ENCODE measurements at places on chromosomes 1 and 21.
A peak's percentile ranks its signal among the peaks of the same experiment; 100 is the strongest.

DNA sequence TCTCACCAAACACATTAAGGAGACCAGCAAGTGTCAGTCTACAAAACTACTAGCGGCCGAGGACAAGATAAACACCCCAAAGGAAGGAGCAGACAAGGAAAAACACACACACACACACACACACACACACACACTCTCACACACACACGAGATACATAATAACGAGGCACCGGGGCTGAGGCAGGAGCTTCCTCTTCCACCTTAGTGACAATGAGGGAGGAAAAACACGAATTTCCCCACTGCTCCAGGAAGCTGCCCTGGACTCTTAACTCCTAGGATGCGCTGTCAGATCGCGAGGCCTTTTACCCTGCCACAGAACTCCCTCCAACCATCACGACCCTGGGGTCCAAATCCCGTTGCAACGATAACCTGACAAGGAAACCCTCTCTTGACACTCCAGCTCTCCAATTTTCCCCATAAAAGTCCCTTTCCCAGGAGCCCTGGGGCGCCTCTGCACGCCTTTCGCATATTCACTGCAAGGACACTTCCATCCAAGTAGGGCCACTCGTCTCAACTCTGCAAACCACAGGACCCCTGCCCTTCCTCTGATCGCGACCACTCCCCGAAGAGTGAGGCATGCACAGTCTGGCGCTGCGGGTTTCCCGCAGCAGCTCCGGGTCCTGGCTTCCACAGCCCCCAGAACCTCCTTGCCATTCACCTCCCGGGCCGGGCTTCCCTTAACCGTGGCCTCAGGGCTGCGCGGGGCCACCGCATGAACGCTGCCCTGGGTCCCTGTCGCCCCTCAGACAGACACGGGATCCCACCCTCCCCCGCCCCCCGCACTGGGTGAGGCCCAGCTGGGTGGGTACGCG is 581 bp downstream of the ETV3 start:
- DNase-seq: no peak

DNA sequence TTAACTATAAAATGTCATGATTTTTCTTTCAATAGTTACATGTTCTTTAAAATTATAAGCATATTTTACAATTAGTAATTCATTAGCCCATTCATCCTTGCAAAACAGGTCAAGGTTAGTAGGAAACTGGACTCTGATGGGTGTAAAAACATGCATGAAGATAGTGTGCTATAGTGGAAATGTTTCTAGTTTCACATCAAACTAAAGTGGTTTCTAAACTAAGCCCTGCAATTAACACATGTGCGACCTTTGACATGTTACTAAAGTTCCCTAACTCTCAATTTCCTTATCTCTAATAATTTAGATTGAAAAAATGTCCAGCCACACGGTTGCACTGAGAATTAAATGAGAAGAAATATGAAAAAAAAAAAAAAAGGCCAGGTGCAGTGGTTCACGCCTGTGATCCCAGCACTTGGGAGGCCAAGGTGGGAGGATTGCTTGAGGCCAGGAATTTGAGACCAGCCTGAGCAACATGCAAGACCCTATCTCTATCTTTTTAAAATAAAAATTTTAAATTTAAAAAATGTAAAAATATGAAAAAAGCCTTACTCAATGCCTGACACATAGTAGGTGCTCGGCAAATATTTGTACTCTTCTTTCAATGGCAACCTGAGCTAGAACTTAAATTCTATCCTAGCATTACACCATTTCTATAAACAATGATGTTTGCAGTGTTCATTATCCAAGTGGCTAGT is 44.1 kb upstream of the PALMD start:
- DNase-seq: no peak

DNA sequence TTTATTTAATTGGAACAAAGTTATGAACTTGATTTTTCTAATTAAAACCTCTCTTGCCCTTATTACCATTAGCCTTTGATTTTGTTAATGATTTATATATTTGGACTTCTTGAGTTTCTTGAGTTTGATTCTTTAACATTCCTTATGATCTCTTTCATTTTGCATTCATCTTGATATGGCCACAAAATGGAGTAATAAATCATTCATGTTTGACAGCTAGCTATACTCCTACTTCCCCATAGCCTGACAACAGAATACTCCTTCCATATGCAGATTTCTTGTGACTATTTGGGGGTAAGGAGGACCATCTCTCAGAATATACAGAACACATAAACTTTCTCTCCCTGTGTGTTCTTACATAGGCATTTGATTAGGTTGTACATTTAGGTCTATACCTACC is 119.6 kb downstream of the SYT14 start:
- no peak for DNase-seq

DNA sequence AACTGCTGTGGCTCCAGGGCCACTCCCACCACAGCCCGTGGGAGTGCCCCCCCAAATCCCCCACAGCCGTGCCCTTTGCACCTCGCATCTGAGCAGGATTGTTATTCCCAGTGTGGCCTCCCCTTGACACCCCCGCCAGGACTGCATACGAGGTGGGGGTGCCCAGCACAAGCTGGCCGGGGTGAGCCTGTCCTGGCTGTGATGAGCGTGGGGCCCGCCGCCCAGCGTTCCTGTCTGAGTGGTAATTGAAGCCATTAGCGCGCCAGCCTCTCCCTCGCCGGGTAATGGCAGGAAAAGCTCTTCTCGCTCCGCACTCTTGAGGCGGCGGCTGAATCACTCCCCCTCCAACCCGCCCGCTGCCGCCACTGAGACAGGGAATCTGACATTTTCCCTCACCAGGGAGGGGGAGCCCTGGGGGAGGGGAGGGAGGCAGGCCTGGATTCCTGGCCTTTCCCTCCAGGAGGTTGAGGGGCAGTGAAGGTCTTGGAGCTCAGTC is 27.7 kb downstream of the PTPRF start:
- no peak for DNase-seq

GRCh38 chr1:234613128-234613875 is 3.3 kb upstream of the IRF2BP2 start:
- no peak for DNase-seq

- DNase-seq: no peak
Observed at GRCh38 chr1:154772056-154772455, 98.0 kb downstream of the KCNN3 start.

DNA sequence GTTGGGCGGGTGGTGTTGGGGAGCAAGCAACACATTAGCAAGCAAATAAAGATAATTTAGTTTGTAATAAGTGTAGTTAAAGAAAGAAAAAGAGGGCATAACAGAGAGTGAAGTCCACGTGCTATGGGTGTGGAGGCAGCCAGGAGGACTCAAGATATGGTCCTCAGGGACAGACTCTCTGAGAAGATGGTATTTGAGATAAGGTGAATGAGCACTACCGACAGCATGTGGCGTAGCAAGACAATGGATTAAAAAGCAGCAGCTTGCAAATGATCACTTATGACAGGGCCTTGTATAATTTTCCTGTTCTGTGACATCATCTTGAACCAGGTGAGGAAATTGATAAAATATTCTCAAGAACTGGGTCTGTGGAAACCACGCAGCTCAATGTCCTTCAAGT is 487.8 kb downstream of the PCP4 start:
- DNase-seq: no peak

GRCh38 chr21:28833182-28833581 is 159.5 kb downstream of the LTN1 start:
- DNase-seq: no peak

GRCh38 chr1:37875833-37876232 is 16.4 kb upstream of the MTF1 start:
- DNase-seq: no peak

- no peak for DNase-seq
Observed at GRCh38 chr21:43347461-43348169, 79.3 kb downstream of the SIK1 start.

GRCh38 chr1:11132563-11133293 is 33.1 kb upstream of the EXOSC10 start:
- no peak for DNase-seq

DNA sequence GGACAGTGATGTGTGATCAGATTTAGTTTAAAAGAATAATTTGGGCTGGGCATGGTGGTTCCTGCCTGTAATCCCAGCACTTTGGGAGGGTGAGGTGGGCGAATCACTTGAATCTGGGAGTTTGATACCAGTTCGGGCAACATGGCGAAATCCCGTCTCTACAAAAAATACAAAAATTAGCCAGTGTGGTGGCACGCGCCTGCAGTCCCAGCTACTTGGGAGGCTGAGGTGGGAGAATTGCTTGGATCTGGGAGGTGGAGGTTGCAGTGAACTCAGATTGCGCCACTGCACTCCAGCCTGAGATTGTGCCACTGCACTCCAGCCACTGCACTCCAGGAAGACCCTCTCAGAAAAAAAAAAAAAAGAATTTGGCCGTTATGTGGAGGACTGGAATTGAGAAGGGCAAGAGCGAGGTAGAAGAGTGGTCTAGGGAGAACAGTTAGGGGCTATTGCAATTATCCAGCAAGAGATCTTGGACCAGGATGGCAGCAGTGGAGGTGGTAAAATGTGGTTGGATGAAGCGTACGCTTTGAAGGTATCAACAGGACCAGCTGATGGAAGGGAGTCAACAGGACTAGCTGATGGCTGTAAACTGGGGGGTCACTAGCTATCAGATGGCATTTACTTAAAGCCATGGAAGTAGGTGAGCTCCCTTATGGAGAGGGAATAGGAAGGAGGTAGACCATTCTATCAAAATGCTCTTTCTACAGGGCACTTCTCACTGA is 9.6 kb downstream of the BTBD19 start:
- no peak for DNase-seq

DNA sequence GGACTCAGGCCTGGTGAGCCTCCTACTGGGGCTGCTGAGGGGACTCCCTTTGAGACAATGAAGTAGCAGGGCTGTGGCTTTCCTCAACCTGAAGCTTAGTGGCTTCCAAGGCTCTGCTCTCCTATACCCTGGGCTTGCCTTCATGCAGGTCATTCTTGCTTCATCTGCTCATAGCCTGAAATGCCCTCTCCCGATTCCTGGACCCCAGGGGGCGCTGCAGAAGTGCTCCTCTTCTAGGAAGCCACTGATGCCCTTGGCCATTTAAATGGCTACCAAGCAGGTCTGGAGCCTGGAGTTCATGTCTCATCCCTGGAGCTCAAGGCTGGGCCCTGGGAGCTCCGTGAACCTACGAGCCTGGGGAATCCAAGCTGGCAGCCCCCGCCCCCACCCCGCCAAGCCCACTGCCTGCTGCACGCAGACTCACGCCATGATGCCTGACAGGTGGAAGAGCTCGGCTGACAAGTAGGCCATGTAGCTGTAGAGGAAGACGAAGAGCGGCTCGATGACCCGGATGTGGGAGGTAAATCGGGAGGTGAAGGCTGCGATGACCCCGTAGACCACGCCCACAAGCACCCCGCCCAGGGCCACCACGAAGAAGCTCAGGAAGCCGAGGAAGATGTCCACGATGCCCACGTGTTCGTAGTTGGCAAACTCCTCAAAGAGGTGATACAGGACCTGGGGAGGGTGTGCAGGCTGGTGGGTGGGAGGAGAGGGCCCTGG is 45.7 kb downstream of the SLC9A1 start:
- no peak for DNase-seq

DNA sequence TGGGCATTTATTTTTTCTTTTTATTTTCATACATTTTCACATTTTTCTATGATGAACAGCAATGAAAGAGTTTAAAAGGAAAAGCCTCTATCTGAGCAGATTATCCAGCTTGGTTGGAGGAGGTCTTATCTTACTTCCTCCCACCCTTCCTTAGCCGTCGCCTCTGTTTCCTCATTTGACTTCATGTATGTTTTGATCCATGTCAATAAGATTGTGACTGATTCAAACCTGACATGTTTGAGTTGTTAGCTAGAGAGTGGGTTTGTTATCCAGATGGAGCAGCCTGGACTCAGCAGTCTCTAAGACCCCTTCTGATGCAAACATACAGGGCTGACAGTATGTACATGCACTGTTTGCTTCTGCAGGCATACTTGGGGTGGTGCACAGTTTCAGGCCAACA is 31.2 kb downstream of the MACO1 start:
- DNase-seq: no peak

DNA sequence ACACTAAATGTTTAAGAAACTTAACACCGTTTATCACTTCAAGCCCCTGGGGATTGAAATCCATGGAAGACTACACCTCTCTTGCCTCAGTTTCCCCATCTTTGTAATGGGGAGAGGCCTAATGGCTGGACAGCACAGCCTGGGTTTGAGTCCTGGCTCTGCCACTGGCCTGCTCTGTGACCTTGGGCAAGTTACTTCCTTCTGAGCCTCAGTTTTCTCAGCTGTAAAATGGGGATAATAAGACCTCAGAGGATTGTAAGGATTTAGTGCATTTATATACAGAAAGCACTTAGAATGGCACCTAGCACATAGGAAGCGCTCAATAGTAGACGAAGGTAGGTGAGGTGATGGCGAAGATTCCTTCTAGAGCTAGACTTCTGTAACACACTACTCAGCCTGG is 5.5 kb downstream of the AGTRAP start:
- DNase-seq: no peak

- peak; percentile 15 for DNase-seq
Observed at GRCh38 chr1:220690140-220691052, at the start of gene C1orf115. Gene C1orf115 (plus strand): TSS chr1:220690363. CDS start chr1:220690403, 40 bp downstream.

DNA sequence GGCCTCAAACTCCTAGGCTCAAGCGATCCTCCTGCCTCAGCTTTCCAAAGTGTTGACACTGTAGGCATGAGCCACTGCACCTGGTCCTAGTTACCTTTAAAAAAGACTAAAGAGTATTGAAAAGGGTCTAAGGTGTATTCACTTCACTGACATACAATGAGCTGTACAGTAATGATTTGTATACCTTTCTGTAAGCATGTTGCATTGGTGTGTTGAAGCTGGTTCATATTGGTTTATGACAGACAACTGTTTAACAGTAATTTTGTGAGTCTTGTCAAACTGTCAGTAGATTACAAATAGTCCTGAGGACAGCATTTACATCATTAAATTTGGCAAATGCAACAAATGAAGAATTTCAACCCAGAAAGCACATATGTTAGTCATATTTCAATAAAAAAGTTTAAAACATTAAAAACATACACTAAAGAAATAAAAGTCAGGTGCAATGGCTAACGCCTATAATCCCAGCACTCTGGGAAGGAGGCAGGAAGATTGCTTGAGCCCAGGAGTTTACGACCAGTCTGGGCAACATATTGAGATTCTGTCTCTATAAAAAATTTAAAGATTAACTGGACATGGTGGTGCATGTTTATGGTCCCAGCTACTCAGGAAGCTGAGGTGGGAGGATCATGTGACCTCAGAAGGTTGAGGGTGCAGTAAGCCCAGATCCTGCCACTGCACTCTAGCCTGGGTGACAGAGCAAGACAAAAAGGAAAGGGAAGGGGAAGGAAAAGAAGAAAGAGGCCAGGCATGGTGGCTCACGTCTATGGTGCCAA is 88.3 kb upstream of the HP1BP3 start:
- no peak for DNase-seq

- DNase-seq: no peak
Observed at GRCh38 chr1:2865571-2866421, 64.3 kb upstream of the TTC34 start.

- DNase-seq: peak; percentile 93
Observed at GRCh38 chr1:70221238-70222121, at the start of gene SRSF11. Gene SRSF11 (plus strand): TSS chr1:70221380. CDS start chr1:70221637, 257 bp downstream.

DNA sequence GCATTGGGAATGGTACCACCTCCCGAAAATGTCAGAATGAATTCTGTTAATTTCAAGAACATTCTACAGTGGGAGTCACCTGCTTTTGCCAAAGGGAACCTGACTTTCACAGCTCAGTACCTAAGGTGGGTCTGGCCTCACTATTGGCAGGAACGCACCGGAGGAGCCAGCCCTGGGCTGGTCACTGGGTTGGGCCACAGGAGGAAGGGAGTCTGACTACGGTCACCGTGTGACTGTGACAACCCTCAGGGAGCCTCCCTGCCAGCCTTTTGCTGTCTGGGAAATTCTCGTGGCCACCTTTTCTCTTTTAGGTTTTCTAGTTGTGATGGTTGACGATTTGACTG is 2.2 kb downstream of the IL10RB start:
- DNase-seq: no peak

GRCh38 chr1:65224681-65225091 is 76.7 kb downstream of the AK4 start:
- no peak for DNase-seq
